ENCODE measurements at places on chromosomes 3 and 15. TPM values are rescaled to one million over a fixed set of nuclear protein-coding genes. Genes with fewer than 3 reads are reported as not detected.

DNA sequence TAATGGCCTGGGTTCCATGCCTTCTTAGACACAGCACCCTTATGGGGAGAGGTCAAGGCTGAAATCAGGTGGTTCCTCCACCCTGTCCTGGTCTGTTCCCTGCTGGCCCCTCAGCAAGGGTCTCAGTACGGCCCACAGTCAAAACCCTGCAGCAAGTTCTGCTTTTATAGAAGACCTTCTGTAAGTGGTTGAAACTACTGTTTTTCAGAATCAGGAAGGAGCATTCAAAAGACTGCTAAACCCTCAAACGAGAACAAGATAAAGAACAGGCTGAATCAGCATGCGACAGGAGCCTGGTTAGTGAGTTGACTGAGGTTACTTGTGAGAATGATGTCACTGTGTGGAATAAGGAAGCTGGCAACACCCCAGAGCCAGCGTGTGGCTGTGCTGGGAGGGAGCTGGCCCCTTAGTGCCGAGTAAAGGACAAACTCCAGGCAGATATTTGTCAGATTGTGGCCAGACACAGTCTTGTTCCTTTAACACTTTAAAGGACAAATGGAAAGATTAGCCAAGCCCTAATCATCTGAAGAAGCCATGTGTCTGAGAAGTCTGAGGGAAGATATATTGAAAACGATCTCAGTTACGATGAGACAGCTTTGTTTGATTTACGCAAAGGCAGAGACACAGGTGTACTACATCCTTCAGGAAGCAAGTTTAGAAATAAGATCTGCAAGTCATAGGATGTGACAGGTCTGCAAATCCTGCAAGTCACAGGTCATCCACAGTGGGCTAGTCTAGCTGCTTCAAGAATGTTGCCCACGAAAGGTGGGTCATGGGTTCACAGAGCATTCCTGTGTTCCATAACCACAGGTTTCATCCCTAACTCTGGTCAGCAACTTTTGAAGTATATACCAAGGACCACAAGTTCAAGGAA is 54.0 kb downstream of the B3GNT5 start:
- no peak for DNase-seq

DNA sequence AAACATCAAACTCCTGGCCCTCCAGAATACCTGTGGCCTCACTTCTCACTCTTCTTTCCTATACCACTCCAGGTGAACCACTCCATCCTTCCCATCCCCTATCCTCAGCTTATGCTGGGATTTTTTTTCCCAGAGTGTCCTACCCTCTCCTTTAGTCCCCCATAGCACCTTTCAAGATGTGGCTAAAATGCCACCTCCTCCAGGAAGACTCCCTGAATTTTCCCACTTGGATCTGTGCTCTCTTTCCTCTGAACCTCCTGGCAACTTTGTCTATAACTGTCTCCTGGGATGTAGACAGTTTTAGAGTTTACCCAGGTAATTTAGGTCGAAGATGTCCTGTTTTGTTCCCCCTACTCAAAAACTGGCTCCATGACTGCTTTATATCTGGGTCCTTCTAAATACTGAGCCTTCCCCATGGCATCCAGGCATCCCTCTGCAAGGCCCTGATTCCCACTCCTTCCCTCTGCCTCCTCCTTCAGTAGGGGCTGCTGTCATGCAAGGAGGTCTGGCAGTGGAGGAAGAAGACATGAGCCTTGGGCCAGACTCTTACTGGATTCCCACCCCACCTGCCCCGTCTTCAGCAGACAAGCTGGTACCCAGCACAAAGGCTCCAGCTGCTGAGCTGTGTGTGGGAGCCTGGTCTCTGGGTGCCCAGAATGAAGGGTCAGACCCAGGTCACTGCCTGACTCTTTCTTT is 161.5 kb downstream of the SMAD6 start:
- DNase-seq, result no peak

DNA sequence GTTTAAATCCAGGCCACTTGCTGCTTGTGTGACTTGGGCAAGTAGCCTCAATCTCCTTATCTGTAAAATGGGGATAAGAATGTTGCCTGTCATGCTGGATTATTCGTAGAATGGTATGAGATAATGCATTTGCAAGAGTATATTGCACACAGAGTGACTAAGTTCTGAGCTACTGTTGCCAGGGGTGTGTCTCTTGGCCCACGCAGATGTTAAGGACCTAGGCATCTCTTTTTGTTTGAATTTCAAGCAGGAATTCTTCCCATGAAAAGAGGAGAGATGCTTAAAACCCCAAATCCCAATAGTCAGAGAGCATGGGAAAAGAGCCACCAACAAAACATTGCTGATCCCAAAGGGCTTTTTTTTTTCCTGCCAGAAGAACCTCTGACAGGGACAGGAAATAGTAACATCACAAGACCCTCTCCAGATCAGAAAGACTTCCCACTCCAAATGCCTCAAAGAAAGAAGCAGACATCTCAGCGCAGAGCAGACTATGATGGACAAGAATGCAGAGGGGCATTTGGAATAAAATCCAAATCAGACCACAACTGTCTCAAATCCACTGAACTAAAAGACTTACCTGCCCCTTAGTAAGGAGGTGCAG is 90.5 kb downstream of the MRPL46 start:
- no peak for DNase-seq

- DNase-seq, result no peak
Observed at GRCh38 chr15:87401973-87402372, 854.6 kb downstream of the NTRK3 start.

- DNase-seq, result no peak
Observed at GRCh38 chr15:76208786-76209424, 102.4 kb downstream of the ETFA start.

The GATM gene
- total RNA-seq, result 10.7 TPM

The GOLGA8T gene
- total RNA-seq, result 0.47 TPM

The STX19 gene
- total RNA-seq, result not detected
